ENCODE measurements at places on chromosomes 11 and 22.

GRCh38 chr22:32800994-32801536 is 440 bp upstream of the TIMP3 start:
- DNase-seq, result no peak

- DNase-seq, result no peak
These were observed 699.1 kb downstream of the KCNA4 start for GRCh38 chr11:29317694-29318093.

GRCh38 chr22:41576877-41577276 is 12.8 kb downstream of the PMM1 start:
- DNase-seq, result no peak

DNA sequence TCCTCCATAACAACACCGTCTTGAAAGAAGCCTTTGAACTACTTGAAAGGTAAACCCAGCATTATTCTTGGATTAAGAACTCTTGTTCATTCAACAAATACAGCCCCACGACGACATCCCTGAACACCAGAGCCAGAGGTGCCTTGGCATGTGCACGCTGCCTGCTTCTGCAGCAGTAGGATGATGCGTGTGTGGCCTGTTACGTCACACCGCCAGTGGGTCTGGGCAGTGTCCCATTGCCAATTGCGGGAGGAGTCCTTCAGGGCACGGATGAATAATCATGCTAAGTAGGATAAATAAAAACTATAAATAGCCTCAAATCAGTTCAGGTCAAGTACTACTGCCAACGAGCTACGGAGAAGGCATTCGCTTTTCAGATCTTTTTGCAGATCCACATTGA is 380.5 kb downstream of the SHANK2 start:
- DNase-seq, result no peak

DNA sequence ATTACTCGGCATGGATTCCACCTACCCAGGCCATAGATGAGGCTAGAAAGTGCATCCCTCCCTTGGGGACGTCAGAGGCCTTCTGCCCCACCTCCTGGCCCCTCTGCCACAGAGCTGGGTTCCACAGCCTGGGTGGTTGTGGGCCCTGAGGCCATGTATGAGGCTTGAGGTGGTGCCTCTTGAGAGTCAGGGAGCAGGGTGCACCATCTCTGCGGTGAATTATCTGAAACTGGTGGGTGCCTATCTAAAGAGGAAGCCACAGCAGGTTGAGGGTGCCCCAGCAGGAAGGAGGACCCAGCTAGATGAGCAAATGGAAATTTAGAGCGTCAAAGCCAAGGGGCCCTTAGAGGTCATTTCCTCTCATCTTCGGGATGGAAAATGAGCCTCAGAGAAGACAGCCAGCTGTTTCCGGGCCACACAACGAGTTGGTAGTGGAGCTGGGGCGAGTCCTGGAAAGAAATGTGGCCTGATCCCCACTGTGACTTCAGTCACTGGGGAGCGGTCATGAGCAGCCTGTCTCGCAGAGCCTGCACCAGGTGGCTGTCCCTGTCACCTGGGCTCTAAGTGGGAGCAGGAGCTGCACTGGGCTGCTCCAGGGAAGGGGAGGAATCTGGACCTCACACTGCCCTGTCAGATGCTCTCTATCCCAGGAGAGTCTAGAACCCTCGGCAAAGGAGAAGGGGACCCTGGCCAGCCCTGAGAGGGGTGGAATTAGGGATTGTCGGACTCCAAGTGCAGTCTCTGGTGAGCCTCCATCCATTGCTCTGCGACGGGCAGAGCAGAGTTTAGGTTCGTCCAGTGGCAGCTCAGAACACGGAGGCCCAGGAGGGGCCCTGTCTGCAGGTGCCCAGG is 7.3 kb downstream of the ADORA2A start:
- DNase-seq, result no peak

- no peak for DNase-seq
These were observed 37.6 kb upstream of the TMEM135 start for GRCh38 chr11:86999859-87000753.

DNA sequence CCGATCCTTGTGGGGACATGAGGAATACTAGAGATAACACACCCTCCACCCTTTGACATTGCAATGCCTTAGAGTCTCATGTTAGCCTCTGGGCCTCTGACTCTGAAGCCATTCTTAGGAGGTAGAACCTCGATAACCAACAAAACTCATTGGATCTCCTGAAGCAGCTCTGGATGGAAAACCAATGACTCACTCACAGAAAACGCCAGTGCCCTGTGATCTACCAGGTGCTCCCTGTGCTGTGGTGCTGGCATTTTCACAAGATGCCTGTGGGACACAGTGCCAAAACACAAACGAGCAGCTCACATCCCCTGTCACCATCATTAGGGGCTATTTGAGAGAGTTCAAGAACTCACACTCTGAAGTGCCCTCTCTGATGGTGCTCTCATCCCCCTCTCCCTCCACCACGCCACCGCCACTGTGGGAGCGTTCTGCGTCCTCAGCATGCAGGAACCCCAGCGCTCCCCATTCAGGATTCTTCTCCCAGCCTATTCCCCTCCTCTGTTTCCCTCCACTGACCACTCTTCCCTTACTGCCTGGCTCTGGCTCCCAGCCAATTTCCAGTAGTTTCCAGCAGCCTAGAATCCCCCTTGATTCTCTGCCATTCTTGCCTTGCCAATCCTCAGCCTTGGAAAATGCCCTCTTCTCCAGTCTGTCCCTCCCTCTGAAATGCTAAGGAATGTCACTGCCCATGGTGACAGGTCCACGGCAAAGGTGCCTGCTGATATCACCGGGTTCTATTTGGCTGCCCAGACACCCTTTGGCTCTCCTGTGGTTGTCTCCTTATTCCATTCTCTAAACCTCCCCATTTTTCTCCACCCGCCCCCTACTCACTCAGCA is 4.7 kb upstream of the POLD4 start:
- DNase-seq, result no peak

GRCh38 chr11:112519751-112520150 is 259.1 kb upstream of the PLET1 start:
- DNase-seq, result no peak

- no peak for DNase-seq
These were observed 7.3 kb downstream of the ARHGAP8 start for GRCh38 chr22:44759430-44760310.

- DNase-seq, result no peak
These were observed 6.3 kb upstream of the SYCE3 start for GRCh38 chr22:50569041-50569459.

- DNase-seq, result no peak
These were observed 14.2 kb downstream of the ATM start for GRCh38 chr11:108237058-108237481.

DNA sequence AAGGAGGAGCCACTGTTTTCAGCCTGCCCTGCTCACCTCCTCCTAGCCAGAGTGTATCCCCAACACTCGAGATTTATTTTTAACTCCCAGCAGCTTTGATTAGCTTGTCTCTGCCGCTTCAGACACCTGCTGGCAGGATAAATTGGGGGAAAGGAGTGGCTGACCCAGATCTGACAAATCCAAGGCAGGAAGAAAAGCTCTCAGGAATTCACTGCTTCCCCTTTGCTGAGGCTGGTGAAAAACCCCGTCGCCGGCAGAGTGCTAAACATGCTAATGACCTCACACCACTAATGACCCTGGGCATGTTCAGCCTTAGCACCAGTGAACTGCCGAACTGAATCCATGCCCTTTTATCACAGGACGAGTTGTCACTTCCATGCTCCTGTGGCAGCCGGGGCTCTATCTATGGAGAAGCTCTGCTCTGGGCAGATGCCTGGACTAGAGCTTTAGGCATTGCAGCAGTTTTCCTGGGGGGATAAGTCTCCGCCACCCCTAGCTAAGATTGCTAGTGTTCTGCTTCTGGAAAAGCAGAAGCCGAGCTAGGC is 52.2 kb downstream of the FEZ1 start:
- no peak for DNase-seq

- peak; percentile 4 for DNase-seq
These were observed 132.0 kb downstream of the ELP4 start for GRCh38 chr11:31641477-31642062.

DNA sequence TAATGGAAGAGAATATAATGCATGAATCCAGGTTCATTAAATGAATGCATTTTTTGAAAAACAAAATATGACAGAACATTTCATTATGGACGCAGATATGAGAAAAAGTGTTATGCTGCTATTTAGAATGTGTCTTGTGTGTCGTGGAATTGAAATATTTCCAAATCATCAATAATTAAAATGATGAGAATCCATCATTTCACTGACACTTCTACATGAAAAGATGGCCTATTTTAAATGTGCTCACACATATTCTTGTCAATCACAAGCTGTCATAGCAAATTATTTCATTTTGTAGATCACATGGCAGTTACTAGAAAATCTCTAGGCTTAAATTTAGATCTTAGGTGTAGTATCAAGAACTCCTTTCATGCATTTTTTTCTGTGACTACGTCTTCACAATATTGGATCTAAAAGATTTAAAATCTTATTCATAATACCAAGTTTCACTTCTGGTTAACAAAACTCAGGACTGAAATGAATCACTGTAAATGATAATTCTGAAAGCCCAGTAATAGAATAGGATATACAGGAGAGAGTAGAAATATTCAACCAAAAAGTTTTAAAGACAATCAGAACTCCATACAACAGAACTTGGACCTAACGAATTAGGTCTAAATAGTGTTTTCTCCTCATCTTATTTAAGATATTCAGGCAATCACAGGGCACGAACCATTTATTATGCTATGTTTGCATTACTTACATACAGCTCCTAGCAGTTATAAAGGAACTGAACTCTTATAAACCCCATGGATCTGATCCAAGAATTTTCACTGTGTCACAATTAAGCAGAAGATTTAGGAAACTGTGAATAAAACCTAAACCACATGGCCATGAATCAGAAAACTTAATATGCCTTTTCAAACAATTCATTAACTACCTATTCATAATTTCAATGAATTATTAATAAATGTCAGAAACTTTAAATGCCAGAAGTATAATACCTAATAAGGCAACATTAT is 67.7 kb downstream of the DCDC1 start:
- no peak for DNase-seq

DNA sequence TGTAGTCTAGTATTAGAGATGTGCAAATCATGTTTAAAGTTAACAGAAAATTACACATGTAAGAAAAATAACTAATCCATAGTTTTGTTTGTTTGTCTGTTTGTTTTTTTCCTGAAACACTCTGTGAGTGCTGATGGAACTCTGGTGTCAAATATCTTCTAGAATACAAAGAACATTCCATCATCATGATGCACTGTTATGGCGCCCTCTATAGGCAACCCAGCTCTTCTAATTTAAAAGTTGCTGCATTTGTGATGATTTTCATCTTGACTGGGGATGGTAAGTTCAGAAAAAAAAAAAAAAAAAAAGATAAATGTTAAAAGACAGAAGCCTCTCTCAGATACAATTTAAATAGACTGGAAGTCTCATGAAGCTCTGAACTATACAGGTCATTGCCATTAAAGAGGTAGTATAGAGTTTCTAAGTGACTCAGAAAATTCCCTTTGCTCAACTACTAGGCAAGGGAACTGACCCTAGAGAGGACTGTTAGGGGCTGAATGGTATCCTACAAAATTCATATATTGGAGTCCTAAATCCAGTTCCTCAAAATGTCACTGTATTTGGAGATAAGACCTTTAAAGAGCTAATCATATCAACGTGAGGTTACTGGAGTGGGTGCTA is 597.2 kb upstream of the ANO3 start:
- DNase-seq, result no peak

DNA sequence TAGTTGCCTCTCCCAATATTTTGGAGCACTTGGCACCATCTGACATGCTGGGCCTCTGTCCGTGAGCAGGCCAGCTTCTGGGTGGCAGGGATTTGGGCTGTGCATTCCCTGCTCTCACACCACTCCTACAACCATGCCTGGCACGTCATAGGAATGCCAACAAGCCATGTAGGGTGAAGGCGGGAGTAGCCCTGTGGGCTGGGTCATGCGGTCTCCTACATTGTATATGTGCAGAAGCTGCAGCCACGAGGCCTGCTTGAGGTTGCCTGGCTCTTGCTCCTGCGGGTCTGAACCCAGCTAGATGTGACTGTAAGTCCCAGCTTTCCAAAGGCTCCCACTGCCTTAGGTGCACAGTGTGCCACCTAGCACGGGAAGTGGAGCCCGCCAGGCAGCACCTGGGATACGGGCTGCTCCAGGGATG is 14.5 kb downstream of the MYEOV start:
- no peak for DNase-seq

DNA sequence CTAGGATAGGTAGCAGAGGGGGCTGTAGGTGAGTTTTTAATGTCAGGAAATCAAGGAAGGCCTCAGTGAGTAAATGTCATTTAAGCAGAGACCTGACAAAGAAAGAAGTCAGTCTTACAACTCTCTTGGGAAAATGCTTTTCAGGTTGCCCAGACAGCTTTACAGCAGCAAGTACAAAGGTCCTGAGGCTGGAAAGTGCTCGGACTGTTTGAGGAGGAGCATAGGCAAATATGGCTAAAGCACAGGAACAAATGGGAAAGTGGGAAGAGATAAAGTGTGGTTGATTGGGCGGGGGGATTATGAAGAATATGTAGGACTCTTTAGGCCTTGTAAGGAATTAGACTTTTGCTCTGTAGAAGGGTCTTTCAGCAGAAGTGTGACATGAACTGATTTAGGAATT is 125.4 kb downstream of the ARHGAP42 start:
- DNase-seq, result no peak

GRCh38 chr11:78039391-78039918 is 16.4 kb upstream of the KCTD14 start:
- no peak for DNase-seq

GRCh38 chr11:909406-909805 is 1.2 kb downstream of the CHID1 start:
- no peak for DNase-seq

GRCh38 chr22:50269970-50270665 is at the start of gene MAPK11:
TSS of gene MAPK11 (minus strand) at chr22:50270380. CDS start at chr22:50270292, 88 bp downstream.
- DNase-seq, result no peak

DNA sequence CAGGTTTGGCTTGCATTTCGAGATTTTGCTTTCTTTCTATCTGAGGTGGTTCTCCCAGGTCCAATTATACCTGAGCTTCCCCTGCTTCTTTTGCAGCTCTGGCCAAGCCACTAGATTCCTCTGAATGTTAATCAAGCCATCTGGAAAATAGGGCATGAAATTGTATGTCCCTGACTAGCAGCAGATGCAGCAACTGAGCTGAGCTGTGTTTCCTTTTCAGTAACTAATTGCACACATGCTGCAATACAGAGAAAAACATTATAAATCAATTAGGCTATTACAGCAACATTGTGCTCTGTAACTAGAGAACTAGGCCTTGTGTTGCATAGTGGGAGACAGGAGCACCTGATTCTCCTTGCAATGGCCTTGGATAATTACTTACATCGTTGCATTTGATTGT is 408.3 kb downstream of the ETS1 start:
- no peak for DNase-seq

- DNase-seq, result no peak
These were observed 90.4 kb downstream of the WT1 start for GRCh38 chr11:32344946-32345345.

- DNase-seq, result no peak
These were observed 5.2 kb downstream of the XBP1 start for GRCh38 chr22:28795071-28795693.

- no peak for DNase-seq
These were observed 554 bp upstream of the NECTIN1 start for GRCh38 chr11:119729581-119729927.

GRCh38 chr11:35477901-35478300 is 47.5 kb downstream of the PAMR1 start:
- no peak for DNase-seq

GRCh38 chr11:131686836-131687235 is 316.4 kb downstream of the NTM start:
- no peak for DNase-seq

All from NCI-H2107 (cell line).